ENCODE measurements at places on chromosomes 11 and 22.

GRCh38 chr11:23765682-23766252, 731.1 kb upstream of the LUZP2 start:
- DNase-seq: no peak

DNA sequence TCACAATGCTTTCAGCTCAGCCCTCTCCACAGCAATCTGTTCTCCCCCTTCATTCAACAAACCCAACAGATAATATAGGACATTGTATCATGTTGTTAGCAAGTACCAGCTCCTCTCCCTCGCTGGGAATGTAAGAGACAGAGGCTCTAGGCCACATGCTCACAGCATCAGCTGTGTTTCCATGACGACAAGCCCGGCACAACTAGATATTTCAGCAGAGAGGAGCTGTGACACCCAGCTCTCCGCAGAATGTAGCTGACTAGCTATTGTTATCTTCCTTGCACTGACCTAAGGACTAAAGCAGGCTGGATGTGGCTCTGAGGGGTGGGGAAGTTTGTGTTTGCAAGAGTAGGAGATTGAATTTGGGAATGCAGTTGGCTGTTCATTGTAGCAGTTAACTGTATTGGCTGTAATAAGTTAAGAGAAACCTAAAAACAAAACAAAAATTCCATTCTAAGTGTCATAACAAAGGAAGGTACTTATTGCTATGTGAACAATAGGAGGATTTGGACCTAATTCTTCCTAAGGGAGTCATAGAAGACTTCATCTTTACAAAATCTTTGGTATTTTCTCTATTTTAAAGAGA, 28.0 kb upstream of the RRAS2 start:
- no peak for DNase-seq

- DNase-seq: peak; percentile 71
These were observed 37.5 kb upstream of the LYVE1 start for GRCh38 chr11:10605941-10606381.

DNA sequence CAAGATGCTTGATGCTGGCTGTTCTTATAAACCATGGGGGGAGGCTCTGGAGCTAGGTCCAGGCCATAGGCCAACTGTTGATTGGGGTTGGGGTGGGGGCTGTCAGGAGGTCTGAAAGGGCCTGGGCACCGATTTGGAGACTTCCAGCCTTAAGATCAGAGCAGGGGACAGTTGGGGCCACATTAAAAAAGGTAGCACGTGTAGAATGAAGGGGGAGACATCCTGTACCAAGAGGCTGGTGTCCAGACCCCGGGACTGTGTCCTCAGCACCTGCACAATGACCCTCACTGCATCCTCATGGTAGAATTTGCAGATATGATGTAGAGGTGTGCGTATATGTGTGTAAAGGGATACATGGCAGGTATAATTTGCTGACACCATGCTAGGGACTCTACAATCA, 12.4 kb upstream of the TBX1 start:
- DNase-seq: no peak

DNA sequence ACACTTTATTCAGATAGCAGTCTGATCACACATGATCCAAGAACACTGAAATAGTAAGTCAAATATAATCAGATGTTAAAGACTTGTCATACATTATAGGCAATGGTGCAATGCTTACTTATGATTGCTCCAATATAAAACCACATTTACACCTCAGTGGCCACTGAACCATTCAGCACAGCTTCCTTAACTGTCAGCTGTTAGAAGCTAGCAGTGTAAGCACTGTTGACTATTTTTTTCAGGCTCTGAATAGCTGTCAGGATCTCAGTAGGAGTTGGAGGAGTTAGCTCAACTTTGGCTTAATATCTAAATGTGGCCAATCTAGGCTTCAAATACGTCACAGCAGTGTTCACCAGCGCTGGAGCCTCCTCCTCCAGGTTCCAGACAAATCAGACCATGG, 36.6 kb downstream of the METTL15 start:
- no peak for DNase-seq

- no peak for DNase-seq
These were observed 199.7 kb upstream of the POU2AF2 start for GRCh38 chr11:111045874-111046273.

GRCh38 chr22:38649841-38650522, 6.2 kb downstream of the FAM227A start:
- no peak for DNase-seq

GRCh38 chr22:39625569-39626537, 55.3 kb downstream of the CACNA1I start:
- DNase-seq: no peak

DNA sequence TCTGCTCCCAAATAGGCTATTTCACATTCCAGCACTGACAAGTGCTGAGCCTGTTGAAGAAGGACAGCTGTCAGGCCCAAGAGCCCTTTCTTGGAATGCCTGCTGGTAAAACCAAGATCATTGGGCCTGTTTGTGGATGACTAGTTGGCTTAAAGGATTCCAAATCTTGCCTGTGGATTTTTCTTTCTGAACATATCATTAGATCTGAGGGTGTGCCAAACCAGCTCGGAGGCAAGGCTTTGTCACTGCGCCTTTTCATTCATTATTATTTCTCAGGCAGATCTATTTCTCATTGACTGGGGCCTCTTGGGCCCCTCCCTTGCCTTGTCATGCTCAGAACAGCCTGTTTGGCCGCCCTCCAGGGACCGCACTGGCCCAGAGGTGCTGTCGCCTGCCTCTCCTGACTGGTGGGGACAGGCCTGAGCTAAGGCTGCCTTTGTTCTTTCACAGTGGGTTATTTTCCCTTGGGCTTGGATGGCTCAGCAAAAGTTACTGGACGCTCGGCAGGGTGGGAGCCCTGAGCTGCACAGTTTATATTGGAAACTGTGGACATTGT, 222.7 kb upstream of the SESN3 start:
- no peak for DNase-seq

DNA sequence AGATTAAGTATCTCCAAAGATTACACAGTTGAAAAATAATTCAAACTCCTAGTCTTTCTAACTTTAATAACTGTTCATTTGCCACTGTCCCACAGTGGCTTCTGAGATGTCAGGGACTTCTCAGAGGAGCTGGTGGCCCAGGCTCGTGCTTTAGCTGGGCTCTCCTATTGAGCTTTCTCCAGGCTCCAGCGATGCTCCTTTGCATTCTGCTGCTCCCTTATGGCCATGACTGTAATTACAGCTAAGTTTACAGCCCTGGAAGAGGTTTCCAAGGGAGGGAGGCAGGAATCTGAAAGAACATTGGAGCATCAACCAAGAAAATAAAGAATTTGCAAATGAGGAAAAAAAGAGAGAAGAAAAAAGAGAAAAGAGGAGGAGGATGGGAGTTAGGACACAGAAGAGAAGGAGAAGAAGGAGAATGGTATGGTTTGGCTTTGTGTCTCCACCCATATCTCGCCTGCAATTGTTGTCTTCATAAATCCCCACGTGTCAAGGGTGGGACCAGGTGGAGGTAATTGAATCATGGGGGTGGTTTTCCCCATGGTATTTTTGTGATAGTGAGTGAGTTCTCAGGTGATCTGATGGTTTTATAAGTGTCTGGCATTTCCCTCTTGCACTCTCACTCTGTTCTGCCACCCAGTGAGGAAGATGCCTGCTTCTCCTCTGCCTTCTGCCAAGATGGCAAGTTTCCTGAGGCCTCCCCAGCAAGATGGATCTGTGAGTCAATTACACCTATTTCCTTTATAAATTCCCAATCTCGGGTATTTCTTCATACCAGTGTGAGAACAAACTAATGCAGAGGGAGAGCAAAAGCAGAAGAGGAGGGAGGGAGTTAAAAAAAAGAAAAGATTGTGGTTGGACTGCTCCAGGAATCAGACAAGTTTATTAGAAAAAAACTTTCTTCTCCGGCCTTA, 857.0 kb downstream of the KCNA4 start:
- peak; percentile 12 for DNase-seq

DNA sequence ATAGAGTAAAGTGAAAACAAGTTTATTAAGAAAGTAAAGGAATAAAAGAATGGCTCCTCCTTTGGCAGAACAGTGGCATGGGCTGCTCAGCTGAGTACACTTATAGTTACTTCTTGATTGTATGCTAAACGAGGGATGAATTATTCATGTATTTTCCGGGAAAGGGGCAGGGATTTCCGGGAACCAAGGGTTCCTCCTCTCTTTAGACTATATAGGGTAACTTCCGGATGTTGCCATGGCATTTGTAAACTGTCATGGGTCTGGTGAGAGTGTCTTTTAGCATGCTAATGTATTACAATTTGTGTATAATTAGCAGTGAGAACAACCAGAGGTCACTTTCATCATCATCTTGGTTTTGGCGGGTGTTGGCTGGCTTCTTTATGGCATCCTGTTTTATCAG, 23.5 kb upstream of the SPTY2D1 start:
- peak; percentile 11 for DNase-seq

- no peak for DNase-seq
These were observed 44.2 kb upstream of the AMPD3 start for GRCh38 chr11:10410844-10411200.

DNA sequence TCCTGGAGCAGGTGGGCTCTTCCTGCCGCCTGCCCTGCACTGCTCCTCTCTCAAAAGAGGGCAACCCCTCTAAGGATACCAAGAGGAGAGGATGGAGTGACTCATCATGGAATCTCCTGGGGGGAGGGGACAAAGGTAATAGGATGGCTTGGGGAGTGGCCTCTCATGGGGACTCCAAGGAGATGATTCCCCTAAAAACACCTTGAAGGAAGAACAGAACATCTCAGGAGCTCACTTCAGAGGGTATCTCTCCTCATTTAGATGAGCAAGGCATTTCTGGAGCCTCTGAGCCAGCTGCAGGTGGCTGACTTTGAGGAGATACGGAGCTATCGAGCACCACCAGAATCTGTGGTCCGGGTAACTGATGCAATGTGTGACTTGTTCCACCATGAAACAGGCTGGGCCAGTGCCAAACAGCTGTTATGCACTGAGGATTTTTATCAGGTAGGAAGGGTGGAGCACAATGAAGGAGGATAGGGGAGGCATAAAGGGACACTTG, 40.2 kb downstream of the RRP8 start:
- DNase-seq: no peak

- DNase-seq: peak; percentile 72
These were observed 21.2 kb upstream of the RPS13 start for GRCh38 chr11:17098658-17099057.

DNA sequence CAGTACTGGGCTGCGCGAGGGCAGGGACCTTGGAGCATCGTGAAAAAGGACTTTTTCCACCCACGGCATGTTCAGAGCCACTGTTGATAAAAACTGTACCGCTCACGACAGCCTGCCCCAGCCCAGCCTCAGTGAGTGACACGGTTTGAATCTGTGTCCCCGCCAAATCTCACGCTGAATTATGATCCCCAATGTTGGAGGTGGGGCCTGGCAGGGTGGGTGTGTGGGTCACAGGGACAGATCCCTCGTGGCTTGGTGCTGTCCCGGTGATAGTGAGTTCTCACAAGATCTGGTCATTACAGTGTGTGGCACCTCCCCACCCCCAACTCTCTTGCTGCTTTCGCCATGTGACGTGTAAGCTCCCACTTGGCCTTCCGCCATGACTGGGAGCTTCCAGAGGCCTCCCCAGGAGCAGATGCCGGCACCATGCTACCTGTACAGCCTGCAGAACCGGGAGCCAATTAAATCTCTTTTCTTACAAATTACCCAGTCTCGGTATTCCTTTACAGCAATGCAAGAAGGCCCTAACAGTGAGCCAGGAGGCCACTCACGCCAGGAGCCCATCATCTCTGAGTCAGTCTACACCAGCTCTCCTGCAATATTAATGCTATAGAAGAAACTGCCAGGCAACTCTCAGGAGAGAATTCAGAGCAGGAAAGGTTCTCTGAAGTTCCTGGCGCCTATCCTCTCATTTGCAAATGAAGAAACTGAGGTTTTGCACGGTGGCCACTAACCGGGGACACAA, 1.3 kb downstream of the TOLLIP start:
- peak; percentile 64 for DNase-seq

GRCh38 chr11:69888483-69889181, 69.4 kb upstream of the FGF3 start:
- peak; percentile 62 for DNase-seq

DNA sequence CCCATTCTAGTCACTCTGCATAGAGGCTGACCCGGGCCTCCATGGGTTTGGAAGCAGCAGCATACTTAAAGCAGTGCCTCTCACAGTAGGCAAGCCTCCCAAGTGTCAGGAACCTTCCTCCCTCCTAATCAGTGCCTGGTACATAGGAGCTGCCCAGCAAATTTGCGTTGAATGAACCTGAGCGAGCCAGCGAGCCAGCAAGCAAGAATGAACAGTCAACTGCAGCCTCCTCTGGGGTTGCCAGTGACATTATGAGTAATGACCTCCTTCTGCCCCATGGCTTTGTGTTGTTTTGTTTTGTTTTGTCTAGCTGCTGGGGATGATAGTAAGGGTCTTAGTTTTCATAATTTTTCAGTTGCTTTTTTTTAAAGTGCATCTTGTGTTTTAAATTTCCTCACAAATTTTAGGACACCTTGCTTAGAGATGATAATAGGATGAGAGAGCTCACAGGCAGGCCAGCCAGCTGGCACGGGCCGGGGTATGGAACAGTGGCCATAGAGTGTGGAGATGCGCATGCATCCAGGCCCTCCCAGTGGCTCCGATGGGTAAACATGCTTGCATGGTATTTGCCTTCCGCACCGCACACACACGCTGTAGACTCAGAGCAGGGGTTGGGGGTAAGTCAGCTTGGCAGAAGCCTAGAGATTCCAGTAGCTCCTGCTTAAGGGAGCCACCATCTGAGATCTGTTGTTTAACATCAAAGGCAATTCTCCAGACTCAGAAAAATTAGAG, 36.1 kb downstream of the TTC12 start:
- DNase-seq: no peak

DNA sequence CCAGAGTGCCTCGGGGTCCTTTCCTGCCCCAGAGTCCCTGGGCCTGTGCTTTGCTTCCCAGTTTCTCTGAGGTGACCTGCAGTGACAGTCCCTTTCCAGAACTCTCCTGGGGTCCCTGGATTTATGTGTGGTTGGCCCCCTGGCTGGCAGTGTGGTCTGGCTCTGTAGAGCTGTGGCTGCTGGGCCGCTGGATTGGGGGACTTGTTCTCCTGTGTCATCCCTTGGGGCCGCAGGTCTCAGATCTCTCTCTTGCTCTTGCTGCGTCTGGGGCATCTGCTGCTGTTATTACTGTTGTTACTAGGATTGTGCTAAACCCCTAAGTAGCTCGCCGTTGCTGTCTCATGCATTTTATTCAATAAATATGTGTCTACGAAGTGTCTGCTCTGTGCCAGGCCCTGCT, 31.9 kb downstream of the FAM83F start:
- no peak for DNase-seq

DNA sequence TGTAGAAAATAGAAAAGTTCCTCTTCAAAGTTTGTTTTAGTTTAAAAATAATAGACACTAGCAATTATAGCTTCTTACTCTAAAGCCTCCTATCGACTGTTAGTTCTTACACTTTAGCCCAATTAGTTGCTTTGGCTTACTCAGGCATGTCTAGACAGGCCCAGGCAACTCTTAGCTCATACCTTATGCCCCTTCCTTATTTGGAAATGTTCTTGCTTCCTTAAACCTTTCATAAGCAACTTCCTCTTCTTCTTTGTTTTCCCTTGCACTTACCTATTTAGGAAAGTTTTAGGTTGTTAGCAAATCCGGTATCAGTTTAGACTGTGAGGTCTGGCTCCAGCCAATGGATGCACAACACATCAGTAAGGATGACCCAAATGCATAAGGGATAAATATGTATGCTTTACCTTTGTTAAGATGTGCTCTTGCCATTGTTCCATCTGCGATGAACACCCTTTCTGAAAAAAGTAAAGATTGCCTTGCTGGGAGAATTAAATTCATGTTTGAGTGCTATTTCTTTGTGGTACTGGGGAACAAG, 1277.5 kb upstream of the CNTN5 start:
- no peak for DNase-seq

- DNase-seq: peak; percentile 81
These were observed 13.5 kb upstream of the HMOX1 start for GRCh38 chr22:35367331-35367886.

All from inflammatory macrophage (primary cell).